D721Med (cell line): ENCODE measurements at places on chromosomes 1 and 21.

DNA sequence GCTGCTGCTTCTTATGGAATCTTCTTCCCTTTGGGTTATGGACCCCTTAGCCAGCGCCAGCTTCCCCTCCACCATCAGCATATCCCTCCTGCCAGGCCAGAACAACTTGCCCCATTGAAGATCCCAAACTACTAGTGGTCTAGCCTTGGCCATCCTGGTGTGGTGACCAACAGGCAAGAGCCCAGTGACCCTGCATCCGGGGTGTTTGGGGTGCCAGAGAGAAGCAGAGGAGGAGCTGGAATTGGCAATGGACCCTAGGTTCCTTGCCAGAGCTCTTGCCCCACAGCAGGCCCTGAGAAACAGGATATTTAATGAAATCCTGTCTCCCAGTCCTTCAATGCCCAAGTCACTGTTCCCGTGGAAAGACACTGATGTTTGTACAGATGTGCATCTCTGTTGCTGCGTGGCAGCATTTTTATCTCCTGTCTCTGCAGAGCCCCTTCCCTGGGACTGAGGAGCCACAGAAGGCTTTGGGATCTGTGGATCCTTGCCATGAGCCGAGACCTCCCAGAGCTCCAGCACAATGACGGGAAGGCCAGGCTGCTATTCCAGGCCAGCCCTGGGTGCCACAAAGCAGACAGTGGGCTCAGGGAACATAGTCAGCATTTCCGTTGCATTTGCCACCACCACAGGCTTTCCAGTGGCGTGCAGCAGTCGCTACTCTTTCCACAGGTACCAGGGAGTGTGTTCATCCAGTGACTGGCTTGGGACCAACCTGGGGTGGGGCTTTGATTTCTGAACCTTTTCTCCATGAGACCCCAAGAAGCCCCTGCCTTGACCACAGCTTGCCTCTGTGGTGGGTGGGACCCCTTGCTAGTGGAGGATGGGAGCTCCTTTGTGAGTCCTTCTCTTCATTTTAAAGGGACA is 21.6 kb downstream of the NAV1 start:
- DNase-seq, result no peak

GRCh38 chr1:115783311-115783710 is 14.8 kb upstream of the CASQ2 start:
- DNase-seq, result no peak

DNA sequence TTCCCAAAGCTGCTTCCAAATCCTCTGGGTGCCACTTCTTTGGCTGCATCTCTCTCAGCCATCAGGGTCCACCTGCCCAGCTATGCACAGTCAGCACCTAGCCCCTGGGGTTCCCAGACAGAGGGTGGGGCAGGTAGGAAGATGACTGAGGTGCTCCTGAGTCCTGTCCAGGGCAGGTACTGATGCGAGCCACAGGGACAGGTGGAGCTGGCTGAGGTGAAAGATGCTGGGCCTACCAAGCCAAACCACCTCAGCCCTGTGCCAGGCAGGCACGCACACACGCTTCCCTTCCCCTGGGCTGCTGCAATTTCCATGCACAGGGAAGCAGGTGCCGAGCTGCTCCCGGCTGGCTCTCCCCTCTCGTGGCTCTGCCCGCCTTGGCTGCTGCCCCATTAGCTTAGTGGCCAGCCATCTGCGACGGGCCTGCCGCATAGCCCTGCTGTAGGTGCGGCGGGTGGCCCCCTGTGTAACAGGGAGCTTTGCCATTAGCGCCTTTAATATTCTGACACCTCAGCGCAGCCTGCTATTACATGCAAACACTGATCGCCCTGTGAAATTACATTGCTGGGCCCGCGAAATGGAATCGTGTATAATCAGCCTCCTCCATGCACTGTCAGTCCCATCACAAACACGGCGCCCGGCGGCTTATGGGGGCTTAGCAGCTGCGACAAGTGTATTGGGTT is 38.9 kb downstream of the DMAP1 start:
- DNase-seq, result no peak

DNA sequence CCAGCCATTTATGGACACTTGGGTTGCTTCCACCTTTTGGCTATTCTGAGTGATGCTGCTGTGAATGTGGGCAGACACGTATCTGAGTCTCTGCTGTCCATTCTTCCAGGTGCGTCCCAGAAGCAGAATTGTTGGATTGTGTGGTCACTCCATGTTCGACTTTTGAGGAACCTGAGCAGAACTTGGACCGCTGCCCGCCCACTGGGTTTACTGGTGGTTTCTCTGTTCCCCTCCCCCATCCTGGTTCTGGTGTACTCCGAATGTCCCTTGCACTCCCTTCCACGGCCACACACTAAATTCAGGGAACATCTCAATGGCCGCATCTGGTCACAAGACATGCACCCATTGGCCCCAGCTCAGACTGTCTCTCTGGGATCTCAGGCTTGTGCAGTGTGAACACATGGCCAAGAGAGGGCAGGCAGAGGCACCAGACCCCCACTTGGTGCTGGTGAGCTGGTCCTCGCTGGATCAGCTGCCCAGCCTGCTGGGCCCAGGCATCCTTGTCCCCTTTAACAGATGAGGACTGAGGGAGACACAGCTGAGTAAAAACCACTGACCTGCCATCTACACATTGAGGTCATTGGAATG is 565.1 kb downstream of the NPHP4 start:
- no peak for DNase-seq
